Left ventricle myocardium inferior (tissue), 1 donor: ENCODE measurements at places on chromosomes 16 and 17.
A peak's percentile ranks its signal among the peaks of the same experiment; 100 is the strongest.

DNA sequence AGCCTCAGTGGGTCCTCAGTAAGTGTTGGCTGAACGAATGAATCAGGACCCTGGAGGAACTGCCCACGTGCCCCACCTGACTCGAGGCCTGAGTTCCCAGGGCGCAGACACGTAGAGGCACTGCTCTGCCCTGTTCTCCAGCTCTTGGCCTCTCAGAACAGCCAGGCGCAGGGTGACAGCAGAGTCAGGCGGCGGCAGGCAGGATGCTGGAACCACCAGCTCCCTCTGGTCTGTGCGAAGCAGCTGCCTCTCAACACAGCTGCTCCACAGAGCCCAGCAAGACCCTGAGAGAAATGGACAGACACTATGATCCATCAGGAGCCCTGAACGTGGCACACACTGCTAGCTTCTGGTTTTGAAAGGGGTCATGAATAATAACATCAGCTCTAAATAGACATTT is 53.1 kb upstream of the BCO1 start:
- no peak for DNase-seq

- no peak for DNase-seq
These were observed 47.4 kb downstream of the WDR45B start for GRCh38 chr17:82600731-82601446.

- no peak for DNase-seq
These were observed 4.1 kb downstream of the DPEP3 start for GRCh38 chr16:67976205-67976604.

DNA sequence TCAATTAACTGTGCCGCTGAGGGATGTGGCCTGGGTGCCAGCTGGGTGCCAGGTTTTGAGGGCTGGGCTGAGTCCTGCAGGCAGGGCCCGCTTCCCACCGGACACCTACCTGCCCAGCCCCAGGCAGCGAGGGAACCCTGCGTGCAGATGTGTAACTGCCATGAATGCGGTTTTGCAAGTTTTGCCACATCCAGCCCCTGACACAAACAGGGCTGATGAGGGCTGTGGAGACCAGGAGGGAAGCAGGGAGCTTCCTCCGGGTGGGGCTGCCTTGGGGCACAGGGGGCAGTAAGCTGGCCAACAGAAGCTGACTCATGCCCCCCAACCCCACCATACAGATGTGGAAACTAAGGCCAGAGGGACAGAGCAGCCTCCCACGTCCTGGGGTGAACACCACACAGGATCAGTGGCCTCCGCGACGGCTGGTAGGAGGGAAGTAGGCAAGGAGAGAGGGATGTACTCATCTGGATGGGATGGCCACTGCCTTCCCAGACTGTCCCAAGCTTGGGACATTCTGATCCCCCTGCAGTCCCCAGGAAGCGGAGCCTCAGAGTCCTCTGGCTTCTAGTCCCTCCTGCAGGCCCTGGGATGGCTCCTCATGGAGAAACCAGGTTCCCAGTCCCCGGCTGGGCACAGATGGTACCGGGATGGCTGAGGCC is 1.6 kb downstream of the UBALD1 start:
- no peak for DNase-seq

DNA sequence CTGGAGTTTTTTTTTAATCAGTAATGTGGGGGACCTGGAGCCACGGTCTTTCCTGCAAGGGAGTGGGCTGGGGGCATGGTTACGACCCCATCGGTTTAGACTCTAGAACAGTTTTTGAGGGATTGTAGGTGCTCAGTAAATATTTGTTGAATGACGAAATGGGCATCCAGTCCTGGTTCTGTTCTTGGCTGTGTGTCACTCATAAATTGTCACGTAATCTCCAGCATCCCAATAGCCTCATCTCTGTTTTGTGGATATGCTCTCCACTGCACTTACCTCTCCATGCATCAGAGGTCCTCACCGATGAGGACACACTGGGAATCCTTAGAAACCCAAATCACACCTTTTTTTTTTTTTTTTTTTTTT is 497 bp upstream of the SLC38A7 start:
- DNase-seq = no peak

DNA sequence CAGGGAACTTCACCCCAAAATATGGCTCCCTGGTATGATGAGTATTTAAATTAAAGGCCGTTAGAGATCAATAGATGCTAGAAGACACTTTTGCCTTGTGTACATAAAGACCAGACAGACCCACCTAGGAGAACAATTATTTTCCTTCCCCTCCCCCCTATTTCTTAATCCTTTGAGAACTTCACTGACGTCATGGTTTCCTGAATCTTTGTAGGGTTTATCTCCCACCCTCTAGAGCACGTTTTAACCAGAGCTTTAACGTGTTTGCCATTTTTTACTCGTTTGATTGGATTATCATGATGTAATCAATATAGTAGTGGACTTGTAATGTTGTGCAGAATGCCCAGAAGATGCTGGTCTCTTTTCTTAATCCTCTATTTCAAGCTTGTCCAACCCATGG is 22.9 kb upstream of the XYLT2 start:
- no peak for DNase-seq

GRCh38 chr17:49114703-49115102 is 17.9 kb upstream of the B4GALNT2 start:
- DNase-seq = no peak

DNA sequence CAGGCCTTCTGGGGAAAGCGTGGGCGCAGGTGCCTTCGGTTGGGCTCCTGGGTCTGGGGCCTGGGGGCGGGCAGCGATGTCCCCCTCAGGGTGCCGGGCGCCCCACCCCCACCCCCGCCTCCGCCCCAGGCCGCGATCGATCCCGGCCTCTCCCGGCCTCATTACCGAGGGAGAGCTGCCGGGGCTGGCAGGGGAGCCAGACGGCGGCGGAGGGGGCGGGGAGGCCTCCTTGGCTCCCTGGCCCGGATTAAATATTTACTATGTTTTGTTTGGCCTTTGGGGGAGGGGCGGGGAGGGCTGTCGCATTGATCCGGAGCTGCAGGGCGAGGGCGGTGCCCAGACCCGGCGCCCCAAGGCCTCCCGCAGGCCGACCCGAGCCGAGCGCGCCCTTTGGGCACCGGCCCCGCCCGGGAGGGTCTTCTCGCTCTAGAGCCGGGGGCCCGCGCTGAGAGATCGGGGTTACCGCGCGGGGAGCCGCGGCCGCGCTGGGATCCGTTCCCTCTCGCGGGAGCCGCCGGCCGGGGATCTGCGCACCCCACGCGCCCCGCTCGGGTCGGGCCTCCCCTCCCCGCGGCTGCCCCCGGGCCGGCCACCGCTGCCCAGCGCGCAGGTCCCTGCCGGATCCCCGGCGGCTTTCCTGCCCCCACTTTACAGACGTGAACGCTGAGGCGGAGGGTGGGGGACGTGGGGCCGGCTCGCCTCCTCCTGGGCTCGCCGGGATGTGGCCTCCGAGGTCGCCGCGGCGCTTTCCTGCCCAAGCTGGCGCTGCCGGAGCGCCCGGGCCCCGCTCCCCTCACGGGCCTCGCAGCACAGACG is 27.0 kb downstream of the RTN4RL1 start:
- DNase-seq = no peak

DNA sequence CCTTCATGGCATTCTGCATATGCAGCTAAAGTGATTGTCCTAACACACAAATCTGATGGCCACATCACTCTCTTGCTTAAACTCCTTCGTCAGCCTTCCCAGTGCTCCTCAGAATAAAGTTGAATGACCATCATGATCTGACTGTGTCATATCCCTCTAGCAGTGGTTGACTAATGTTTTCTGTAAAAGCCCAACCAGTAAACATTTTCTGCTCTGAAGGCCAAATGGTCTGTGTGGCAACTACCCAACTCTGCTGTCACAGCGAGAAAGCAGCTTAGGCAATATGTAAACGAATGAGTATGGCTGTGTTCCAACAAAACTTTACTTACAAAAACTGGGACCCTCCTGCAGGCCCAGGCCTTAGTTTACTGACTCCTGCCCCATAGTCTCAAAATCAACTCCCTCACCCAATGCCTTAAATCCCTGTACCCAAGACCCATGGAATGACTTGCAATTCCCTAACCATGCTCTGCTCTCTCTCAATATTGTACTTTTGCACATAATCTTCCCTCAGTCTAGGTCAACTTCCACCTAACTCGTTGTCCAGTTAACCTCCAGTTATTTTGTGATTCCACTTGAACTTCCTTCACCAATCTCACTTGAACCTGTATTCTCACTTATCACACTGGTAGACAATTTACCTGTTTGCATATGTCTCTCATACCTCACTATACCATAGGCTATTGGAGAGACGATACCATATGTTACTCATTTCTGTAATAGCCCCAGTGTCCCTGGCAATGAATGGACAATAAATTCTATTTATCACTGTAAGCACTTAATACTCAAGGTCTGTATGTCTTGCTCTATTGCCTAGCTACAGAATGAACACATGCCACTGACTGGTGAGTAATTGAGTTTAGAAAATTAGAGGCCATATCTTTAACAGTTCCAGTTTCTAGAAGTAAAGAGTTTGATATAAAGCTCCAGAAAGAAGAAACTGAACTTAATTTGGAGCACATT is 29.1 kb downstream of the TMEM100 start:
- peak; percentile 20 for DNase-seq

DNA sequence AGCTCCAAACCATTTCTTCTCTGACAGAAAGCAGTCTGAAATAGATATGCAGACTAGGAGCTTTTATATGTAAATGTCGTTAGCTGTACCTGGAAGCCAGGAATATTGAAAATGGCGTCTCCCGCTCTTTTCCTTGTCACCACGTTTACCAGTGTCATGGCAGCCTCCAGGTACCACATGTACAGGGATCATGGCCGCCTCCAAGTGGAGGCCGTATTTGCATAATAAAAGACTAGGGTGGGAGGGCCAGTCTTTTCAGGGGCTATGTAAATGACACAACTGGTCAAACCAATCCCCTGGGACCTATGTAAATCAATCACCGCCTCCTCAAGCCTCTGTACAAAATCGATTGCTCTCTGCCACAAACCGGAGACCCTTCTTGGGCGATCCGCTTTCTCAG is 54.3 kb downstream of the MYOCD start:
- no peak for DNase-seq

GRCh38 chr17:39617446-39618245 is 9.1 kb upstream of the PPP1R1B start:
- peak; percentile 66 for DNase-seq

DNA sequence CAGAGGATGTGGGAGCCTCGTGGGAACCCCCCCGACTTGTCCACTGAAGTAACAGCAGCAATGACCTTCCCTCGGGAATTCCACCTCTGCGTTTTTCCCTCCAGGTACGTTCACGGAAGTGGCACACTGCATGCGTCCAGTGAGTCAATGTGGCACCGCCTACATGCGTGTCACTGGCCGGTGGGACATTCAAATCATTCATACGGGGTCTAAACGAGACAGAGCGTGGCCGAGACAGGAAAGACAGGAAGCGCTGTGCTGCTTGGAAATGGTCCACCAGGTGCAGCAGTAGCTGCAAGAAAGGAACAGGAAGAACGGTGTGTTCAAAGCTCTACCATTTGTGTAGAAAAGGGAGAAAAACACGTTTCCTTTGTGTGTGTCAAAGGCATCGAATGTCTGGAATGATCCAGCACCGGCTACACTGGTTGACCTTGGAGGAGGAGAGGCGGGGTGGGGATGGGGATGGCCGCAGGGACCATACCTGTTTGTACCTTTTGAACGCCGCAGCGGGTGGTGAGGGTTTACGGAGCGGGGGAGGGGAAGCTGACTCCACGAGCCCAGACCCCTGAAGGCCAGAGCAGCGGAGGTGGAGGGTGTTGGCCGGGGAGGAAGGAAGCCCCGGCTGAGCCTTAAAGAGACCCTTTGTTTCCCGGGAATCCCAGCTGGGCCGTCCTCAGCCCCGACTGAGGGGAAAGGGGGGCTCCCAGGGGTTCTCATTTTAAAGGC is 1.7 kb upstream of the PGAP6 start:
- DNase-seq = no peak

DNA sequence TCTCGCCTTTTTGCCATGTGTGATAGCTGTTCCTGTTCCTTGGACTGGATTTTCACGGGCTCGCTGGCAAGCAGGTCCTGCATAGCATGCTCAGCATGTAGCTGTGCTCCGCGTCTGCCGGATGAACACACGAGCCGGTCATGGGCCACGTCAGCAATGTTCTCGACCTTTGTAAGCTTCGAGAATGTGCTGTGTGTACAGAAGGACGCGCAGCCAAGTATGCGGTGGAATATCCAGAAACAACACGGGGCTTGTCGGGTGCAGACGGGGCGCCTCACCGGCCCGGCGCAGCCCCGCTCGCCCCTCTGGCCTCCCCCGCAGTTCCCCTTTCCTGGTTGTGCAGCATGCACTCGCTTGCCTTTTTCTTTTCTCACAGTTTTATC is 42.2 kb downstream of the RPTOR start:
- DNase-seq = no peak

DNA sequence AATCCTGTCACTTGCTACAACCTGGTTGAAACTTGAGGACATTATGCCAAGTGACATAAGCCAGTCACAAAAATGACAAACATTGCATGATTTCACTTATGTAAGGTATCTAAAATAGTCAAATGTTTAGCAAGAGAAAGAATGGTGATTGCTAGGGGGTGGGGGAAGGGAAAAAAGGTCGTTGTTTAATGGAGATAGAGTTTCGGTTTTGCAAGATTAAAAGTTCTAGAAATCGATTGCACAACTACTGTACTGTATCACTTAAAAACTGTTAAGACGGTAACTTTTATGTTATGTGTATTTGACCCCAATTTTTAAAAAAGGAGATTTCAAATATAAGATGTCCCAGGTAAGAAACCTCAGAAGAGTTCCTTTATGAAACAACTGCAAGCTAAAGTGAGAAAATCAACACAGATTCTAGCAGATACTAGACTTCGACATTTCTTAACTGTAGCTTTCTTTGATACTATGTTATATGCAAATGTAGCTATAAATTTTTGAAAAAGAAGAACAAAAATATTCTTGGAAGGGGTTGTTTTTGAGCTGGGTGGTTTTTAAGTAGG is 5.9 kb downstream of the MEOX1 start:
- DNase-seq = no peak

GRCh38 chr17:73650617-73651200 is 6.5 kb upstream of the SDK2 start:
- no peak for DNase-seq

DNA sequence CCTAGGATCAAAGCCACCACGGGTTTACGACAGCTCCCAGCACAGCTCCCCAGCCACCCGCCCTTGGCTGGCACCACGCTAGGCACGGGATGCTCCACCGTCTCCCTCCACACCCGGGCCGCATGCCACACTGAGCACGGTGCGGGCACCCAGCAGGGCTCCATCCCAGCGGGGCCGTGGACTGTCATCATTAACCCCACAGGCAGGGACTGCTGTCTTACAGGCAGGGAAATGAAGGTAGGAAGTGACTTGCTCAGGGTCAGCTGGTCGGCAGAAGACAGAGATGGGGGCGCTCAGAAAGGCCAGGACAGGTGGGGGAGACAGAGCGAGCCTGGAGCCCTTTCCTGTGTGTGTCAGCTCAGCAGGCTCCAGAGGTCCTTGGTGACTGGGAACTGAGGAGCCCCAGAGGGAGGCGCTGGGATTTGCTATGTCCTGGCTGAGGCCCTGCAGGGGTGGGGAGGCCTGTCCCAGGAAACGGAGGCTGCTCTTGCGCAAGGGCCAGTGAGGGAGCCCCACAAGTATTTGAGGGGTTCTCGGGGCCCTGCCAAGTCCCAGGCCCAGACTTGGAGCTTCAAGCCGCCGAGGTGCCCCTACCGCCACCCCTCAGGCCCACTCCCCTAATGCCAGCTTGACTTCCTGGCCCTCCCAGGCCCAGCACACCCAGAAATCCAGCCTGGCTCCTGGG is 3.2 kb downstream of the UBALD1 start:
- no peak for DNase-seq

- no peak for DNase-seq
These were observed 1.6 kb downstream of the SPIRE2 start for GRCh38 chr16:89829630-89830437.
